ENCODE measurements at places on chromosomes 6 and 20. TPM values are rescaled to one million over a fixed set of nuclear protein-coding genes. Genes with fewer than 3 reads are reported as not detected.

The C20orf141 gene
- total RNA-seq, result not detected

The DEFB124 gene
- total RNA-seq, result not detected

The C6orf89 gene
- total RNA-seq, result 26.3 TPM

The SGK2 gene
- 0.43 TPM for total RNA-seq

The CSE1L gene
- 66.7 TPM for total RNA-seq

The TAB2 gene
- total RNA-seq, result 16.5 TPM

The ERMARD gene
- total RNA-seq, result 14.8 TPM

The SIM1 gene
- under 0.01 TPM for total RNA-seq

The PDE10A gene
- 9.9 TPM for total RNA-seq

The PBOV1 gene
- total RNA-seq, result not detected

The PHACTR1 gene
- 0.77 TPM for total RNA-seq

The BCAS4 gene
- total RNA-seq, result 0.52 TPM

The MOXD1 gene
- total RNA-seq, result 0.22 TPM

The C6orf163 gene
- 0.43 TPM for total RNA-seq

The CBLN4 gene
- total RNA-seq, result not detected

The NOX3 gene
- total RNA-seq, result not detected

The SLC25A27 gene
- total RNA-seq, result 1.5 TPM

The TCF15 gene
- total RNA-seq, result 1.1 TPM

The ADGRB3 gene
- total RNA-seq, result not detected

The GPR31 gene
- not detected for total RNA-seq

The MYLK4 gene
- 0.87 TPM for total RNA-seq

The ADGB gene
- not detected for total RNA-seq

The SMPDL3A gene
- 3.1 TPM for total RNA-seq

The HLA-DPA1 gene
- total RNA-seq, result 4.6 TPM

The B4GALT5 gene
- total RNA-seq, result 48.4 TPM

The CLPSL1 gene
- not detected for total RNA-seq

The FOXF2 gene
- under 0.01 TPM for total RNA-seq

The PRICKLE4 gene
- total RNA-seq, result 6.9 TPM

The COL21A1 gene
- 5.2 TPM for total RNA-seq

The SEL1L2 gene
- not detected for total RNA-seq

The RAB44 gene
- not detected for total RNA-seq

The DDO gene
- total RNA-seq, result 4.3 TPM

The PTCHD4 gene
- 15.0 TPM for total RNA-seq

The SAMD3 gene
- not detected for total RNA-seq

The MYB gene
- not detected for total RNA-seq

The FBXO5 gene
- total RNA-seq, result 4.4 TPM

The SYS1 gene
- total RNA-seq, result 29.6 TPM

The FHL5 gene
- not detected for total RNA-seq

The THBD gene
- 7.2 TPM for total RNA-seq
